Fibroblast of skin of abdomen (primary cell): ENCODE measurements at places on chromosomes 6 and 20.

- no peak for DNase-seq
Observed at GRCh38 chr20:34010405-34010931, 16.8 kb downstream of the RALY start.

- peak; percentile 93 for DNase-seq
Observed at GRCh38 chr6:108736832-108737231, 111.4 kb upstream of the ARMC2 start.

- DNase-seq, result no peak
Observed at GRCh38 chr20:3580412-3580811, 82.8 kb downstream of the GFRA4 start.

DNA sequence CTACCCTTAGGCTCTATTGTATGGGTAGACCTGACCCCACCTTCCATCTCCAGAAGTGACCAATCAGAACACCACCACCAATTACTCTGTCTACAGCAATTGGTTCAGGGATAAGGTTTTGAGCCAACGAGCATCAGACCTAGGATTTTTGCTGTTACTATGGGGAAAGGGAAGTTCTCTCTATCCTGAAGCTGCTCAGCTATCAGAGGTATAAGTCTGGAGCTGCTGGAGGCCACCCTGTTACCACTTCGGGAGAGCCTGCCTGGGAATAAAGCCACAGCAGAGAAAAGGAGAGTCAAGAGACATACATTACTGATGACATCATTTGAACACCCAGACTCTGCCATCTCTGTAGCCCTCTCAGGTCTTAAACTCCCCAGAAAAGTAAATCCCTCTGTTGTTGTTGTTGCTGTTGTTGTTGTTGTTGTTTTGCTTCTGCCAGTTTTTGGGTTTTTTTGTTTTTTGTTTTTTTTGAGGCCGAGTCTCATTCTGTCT, 94.5 kb downstream of the PREX1 start:
- DNase-seq, result peak; percentile 51

GRCh38 chr6:147651249-147652063, 143.0 kb downstream of the SAMD5 start:
- peak; percentile 24 for DNase-seq

DNA sequence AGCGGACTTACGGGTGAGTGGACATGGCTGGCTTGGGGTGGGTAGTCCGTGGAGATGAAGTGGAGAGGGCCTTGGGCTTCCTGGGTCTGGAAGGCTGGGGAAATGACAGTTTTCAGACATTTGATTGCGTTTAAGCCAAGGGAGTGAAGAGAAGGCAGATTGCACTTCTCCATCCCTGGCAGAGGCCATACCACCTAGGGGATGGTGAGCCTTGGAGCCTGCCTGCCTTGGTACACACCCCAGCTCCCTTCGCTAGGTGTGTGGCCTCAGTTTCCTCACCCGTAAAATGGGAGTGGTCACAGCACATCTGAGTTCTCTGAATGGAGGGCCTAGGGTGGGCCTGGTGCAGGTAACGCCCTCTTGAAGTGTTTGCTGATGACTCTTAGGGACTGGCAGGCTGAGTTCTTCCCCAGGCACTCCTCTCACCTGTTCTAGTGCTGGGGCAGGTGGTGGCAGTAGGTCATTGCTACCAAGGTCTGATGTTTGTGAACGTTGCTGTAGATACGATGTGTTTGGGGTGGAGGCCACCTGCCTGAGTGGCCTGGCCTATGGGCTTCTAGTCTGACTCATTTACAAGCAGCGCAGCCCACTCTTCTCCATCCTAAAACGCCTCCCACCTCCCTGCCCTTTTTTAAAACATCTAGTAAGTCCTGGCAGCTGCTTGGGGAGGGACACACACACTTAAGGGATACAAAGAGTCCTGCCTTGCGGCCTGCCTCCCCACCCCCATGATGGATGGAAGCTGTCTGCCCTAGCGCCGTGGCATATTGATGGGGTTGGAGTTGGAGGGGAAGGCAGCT, 2.3 kb downstream of the RBM38 start:
- no peak for DNase-seq

DNA sequence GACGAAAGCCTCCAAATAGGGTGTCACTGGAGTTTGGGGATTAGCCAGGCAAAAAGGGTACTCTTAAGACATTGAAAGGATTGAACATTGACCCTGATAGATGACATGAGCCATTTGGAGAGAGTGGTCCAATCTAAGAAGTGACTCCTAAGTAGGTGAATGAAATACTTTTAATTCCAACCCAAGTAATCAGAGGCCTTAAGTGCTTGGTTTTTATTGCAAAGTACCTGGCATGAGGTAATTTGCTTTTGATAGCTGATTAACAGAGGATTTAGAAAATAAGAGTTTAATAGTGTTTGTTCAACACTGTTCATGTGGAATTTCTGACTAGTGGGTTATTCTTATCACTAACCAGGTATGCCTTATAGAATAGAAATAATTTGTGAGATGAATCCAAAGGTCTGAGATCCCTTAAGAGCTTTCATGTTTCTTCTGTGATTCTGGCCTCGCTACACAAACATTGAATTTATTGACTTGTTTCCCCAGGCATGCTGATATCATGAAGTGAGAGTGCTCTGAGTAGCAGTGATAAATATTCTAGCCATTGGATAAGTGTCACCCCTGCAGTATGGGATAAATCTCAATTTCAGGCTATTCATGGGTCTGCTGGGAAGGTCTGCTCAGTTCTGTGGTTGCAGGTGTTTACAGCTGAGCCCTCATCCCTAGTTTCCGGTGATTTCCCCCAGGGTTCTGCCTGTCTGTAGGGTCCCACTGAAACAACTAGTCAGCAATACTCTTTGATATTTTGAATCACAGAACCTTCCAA, 6.5 kb downstream of the NCOA7 start:
- DNase-seq, result no peak

- DNase-seq, result no peak
Observed at GRCh38 chr20:46634528-46634927, 16.7 kb downstream of the SLC13A3 start.

DNA sequence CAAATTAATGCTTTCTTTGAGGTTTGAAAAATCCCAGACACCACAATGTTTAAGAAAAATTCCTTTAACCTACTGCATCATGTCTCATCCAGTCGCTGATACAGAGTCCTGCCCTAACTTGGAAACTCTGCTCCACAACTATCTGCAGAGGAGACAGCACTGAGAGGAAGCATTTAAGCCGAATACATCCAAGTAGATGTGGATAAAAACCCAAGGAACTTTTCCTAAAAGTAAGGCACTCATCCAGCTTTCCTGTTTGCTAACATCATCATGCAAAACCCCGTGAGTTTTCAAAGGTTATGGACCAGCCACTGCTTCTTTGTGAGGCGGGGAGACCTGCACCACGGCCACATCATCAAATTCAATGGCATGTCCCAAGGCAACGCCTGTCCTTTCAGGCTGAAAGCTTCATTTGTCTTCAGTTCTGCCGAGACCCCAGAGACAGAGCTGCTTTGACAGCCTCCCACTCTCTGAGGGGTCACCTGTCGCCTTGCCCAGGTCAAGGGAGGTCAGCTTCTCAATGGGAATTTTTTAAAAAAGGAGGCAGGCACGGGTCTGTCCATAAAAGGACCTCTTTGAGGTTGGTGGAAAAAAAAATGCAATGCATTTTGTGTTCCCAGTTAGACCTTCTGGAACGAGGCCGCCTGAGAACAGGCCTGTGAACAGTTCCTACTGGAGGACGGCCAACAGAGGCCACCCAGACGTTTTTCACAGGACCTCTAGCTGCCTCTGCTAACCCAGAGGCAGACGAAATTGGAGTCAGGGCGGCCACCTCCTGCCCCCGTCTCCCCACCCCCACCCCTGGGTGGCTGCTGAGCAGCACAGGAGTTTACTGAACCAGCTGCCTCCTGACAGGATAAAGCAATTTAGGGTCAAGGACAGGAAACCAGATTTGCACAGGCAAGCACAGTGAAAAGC, 142.5 kb upstream of the HDDC2 start:
- peak; percentile 33 for DNase-seq

DNA sequence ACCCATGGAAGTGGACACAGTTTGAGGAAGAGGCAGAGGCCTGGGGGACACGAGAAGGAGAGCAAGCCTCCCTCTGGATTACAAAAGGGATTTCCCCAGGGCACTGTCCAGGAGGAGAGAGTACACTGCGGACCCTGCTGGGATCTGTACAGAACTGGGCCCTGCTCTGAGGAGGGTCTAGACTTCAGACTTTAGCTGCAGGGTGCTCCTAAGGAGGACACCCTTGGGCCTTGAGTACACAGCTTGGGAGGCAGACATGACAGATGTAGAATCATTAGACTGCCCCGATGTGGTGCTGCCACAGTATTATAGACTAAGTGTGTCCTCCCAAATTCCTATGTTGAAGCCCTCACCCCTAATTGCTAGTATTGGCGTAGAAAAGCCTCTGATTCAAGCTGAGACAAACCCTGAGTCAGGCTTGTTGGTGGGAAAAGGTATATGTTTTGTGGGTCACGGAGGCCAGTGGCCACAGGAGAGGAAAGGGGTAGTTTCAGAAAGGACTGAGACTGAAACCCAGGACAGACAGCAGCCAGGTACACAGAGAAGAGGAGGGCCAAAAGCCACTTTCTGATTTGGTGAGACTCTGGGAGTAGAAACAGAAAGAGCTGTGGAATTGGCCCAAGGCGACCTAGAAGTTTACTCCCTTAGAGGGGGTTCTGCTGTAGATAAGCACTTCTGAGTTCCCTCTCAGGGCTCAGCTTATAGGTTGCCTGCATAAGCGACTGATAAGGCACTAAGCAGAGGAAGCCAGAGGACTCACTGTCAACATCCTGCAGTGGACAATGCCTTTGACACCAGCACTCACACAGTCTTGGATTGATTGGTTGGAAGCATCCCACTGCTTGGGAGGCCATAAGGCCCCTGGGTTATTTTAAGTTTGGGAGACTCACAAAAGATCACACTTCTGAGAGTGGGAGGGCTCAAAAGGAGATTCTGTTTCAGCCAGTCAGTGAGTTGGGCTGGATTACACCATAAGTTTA, 16.5 kb upstream of the SH3BGRL2 start:
- DNase-seq, result no peak

DNA sequence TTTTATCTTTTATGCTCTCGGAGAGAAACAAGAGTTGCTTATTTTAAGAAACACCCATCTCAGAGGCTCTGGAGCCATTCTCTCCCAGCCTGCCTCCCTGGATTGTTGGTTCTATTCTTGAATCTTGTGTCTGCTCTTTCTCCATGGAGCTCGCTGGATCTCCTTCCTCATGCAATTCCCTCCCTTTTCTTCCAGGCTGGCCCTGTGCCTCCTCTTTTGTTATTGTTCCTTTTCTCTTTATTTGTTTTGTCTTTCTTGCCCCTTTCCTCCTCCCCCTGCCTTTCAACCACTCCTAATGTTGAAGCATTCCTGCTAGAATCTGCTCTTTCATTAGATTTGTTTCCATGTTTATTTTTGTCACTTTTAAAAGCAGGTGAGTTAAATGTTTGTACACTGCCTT, 76.5 kb downstream of the STMND1 start:
- no peak for DNase-seq

DNA sequence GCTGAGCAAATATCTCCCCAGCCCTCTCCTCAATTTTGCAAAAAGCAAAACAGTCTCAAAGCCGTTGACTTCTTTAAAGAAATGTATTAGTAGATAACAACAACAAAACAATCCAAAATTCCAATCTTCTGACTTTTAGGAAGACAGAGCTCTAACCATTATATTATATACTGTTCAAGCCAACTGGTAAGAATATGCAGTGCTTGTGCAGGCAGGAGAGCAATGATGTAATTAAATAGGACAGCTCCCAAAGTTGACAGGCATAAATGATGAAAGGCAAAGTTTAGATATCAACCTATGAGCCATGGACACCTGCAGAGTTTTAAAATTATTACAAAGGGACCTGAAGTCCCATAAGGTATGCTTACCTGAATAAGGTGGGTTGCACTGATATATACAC, 16.6 kb upstream of the CEP85L start:
- no peak for DNase-seq

- no peak for DNase-seq
Observed at GRCh38 chr20:32017711-32018251, 7.5 kb downstream of the CCM2L start.

- DNase-seq, result no peak
Observed at GRCh38 chr6:57177545-57178265, 5.6 kb downstream of the BAG2 start.

DNA sequence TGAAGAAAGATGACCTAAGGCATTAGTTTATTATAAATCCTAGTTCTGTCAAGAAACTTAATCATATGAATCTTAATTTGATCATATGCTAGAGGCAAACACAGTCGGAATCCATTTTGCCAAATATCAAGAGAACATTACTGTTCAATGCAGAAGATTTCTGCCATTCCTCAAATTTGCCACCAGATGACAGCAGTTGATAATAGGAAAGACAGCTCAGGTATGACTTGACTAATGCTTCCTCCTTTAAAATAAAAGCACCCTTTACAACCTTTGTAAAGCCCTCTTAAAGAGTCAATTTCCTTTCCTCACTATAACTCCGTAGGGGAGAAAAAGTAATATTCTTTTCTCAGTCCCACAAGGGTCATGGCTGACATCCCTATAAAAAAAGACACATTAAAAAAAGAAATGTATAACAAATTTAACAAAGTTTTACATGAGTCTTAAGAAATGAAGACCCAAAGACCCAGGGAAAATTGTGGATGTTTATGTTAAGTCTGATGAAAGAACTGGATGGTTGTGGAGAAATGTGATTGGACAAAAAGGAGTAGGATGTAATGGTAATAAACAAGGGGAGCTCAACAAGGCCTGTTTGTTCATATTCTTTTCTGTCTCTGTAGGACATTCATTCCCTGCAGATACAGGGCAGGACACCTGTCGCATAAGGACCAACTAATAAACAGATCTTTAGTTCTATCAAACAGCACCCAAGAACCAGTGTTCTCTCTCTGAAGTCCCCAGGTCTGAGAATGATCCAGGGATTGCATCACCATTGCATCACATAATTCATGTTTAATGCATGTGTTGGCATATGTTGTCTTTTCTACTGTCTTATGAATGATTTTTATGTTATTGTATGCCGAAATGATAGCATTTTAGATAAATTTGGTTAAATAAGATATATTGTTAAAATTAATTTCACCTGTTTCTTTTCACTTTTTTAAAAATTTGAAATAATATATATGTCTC, 23.0 kb upstream of the IL17A start:
- DNase-seq, result peak; percentile 16

DNA sequence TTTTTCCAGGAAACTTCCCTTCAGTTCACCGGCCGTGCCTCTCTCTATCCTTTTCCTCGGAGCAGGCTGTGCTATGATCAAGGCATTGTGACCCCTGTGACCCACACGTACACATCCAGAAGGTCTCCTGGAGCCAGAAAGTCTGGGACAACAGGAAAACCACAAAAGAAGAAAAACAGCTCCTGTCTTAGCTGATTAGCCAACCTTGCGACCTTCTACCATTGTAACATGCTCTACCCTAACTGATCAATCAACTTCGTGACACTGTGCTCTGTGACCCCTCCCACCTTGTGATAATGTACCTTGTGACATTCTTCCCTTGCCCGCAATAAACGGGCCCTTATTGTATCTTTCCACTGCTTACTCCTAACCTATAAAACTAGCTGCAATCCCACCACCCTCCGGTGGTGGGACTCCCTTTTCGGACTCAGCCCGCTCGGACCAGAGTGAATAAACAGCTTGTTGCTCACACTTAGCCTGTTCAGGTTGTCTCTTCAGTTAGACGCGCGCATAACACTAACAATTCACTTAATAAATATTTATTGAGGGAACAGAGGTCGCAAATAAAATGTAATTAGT, 24.2 kb downstream of the ZNF311 start:
- DNase-seq, result peak; percentile 85

GRCh38 chr6:4078691-4079471, at the start of gene FAM217A:
Gene FAM217A, minus strand, starts transcription at chr6:4079137. Its CDS starts 1,723 bp downstream, at chr6:4077414.
- DNase-seq, result no peak
